Activated naive CD8-positive, alpha-beta T cell treated with anti-CD3 and anti-CD28 coated beads for 36 hours (primary cell): ENCODE measurements at places on chromosomes 2 and 18. TPM values are rescaled to one million over a fixed set of nuclear protein-coding genes. Genes with fewer than 3 reads are reported as not detected.

Gene CCDC141
- total RNA-seq: 5.6 TPM

Gene SERPINB13
- total RNA-seq: not detected

Gene COL4A3
- not detected for total RNA-seq

Gene GALNT14
- total RNA-seq: 2.1 TPM

Gene VIT
- total RNA-seq: not detected

GRCh38 chr18:31850844-31851243, 90.2 kb upstream of the SLC25A52 start:
- no peak for DNase-seq

GRCh38 chr2:83941886-83942285, 517.2 kb downstream of the SUCLG1 start:
- no peak for DNase-seq

DNA sequence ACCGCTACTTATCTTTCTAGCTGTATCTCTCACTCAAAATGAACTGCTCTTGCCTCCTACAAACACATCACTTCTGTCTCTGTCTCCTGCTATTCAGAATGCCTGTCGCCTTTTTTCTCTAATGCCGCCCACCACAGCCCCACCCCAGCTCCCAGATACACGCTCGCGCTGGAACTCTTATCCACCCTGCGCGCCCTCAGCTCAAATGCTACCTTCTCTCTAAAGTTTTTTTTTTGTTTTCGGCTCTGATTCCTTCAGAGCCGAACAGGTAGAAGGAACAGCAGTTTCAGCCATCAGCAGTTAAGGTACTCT, 3.9 kb upstream of the SOS1 start:
- peak; percentile 31 for DNase-seq

- DNase-seq: no peak
These were observed 13.3 kb downstream of the ANKRD44 start for GRCh38 chr2:197297266-197297665.

DNA sequence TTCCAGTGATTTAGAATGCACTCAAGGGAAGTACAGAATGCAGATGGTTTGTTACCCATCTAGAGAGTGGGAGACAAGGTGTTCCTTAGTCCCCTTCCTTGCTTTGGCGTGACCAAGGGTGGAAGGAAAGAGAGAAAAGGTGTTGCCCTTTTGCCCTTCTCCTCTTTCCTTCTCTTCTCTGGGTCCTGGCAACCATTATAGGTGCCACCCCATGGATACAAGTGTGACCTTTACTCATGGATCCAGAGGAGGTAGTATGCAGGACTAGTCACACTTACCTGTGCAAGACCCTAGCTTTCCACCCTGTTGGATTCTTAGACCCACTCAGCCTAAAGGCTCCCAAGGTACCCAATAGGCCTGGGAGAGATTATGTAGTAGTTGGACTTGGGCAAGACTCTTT, 11.6 kb upstream of the RBFA start:
- DNase-seq: no peak

GRCh38 chr2:45627911-45628310, 16.8 kb upstream of the SRBD1 start:
- DNase-seq: no peak

DNA sequence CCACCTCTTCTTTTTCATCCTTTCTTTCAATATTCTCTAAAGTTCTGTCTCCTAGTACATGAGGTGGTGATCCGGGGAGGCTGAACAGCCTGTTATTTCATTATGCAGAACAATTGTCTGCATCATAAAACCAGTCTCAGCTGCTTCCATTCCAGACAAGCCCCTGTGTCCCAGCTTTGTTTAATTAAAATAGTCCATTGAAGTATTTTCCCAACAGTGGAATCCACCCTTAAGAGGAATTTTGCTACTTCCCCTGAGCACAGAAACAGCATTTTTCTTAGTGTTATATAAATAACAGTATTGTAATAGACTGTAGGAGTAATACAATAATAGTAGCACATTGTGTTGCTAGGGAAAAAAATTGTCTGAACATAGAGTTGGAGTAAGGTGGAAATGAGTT, 395.4 kb upstream of the TCF4 start:
- DNase-seq: no peak

DNA sequence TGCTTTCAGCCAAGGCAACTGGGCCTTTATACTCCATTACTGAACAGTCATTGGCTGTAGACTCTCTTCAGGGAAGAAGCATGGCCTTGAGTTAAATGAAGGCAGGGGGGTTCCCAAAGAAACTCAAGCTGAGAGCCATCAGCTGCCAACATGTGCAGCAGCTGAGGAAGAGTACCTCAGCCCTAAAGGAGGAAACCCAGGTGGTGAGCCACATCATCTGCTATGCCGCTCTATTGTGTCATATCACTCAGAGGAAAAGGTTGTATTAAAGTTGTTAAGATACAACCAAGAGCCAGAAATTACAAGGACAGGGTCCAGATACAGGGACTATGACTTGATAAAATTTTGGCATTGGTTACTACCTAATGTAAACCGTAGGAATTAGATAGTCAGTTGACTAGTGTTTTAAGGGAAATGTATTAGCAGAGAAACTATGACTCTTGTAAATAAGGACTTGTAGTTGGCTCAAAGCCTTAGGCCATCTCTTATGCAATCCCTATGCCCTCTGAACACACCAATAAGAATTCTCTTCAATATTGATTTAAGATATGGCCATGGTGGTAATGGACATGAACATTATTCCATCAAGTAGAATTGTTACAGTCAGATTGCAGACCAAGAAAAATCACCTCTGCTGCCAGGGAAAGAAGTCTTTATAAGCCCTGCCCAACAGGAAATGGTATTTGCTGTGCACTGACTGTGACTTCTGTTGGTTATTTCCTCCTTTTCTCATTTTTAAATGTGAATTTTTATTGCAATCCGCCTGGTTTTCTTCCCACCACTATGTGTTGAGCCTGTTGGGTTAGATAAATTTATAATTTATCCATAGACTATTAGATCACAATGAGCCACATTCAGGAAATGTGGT, 9.2 kb upstream of the LRPPRC start:
- no peak for DNase-seq

GRCh38 chr2:2328848-2329247, 2.2 kb downstream of the MYT1L start:
- no peak for DNase-seq

DNA sequence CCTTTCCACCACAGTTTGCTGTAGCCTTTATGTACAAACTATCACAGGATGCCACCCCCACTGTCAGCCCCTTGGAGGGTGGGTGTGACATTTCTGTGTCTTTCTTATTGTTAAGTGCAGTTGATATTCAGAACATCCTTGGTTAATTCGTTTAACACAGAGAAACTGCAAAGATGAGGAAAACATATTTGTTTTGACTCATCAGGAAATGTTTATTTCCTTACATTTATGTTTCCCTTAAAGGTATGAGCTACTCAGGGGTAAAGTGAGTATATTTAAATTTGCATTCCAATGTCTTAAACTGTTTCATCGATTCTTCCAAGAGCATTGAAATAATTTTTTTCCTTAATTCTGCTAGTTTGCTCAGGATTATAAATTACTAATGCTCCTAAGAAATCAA, 243.4 kb downstream of the RDH14 start:
- no peak for DNase-seq

DNA sequence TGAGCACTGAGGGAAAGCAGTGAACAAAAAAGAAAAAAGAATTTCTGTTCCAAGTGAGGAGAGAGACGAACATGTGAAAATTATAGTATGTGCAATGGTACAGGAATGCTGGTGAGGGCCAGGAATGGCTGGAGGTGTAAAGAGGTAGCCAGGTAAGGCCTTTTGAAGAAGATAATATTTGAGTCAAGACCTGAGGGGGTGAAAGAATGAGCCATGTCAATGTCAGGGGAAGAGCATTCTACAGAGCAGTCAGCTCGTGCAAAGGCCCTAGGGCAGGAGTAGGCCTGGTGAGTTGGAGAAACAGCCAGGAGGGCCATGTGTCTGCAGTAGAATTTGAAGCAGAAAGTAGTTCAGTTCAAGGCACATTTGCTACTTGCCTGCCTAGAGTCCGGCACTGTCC, 12.4 kb upstream of the RPL31 start:
- no peak for DNase-seq
